ENCODE measurements at places on chromosomes 13 and 19.

DNA sequence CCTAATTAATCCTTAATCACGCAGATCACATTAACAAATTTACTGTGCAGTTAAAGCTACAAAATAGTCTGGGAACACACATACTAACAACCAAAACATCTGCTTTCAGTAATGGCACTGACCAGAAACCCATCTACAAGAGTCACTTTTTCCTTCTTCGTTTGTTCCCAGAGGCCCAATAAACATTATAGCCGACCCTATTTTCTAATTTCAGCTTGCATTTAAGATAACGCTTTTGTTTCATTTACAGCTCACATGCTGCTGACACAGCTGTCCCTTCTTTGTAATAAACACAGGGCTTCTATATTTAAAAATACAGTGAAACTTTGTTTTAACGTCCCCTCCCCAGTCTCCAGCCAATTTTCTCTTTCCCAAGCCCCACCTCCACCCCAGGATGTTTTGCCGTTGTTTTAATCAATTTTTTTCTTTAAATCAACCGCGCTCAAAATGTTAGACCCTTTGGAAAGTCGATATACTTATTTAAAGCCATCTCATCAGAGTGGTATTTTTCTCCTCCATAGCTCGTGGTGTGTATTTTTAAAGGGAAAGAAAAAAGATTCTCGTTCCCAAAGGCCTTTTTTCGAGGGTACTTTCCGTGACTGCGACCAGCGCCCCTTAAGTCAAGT, 1.7 kb upstream of the WBP4 start:
- DNase-seq = no peak

GRCh38 chr19:30076751-30077670, 135.0 kb downstream of the URI1 start:
- no peak for DNase-seq

- DNase-seq = no peak
Measured at GRCh38 chr19:42313840-42314755, 989 bp downstream of the TMEM145 start.

- no peak for DNase-seq
Measured at GRCh38 chr13:41621716-41622431, 164.5 kb downstream of the RGCC start.

DNA sequence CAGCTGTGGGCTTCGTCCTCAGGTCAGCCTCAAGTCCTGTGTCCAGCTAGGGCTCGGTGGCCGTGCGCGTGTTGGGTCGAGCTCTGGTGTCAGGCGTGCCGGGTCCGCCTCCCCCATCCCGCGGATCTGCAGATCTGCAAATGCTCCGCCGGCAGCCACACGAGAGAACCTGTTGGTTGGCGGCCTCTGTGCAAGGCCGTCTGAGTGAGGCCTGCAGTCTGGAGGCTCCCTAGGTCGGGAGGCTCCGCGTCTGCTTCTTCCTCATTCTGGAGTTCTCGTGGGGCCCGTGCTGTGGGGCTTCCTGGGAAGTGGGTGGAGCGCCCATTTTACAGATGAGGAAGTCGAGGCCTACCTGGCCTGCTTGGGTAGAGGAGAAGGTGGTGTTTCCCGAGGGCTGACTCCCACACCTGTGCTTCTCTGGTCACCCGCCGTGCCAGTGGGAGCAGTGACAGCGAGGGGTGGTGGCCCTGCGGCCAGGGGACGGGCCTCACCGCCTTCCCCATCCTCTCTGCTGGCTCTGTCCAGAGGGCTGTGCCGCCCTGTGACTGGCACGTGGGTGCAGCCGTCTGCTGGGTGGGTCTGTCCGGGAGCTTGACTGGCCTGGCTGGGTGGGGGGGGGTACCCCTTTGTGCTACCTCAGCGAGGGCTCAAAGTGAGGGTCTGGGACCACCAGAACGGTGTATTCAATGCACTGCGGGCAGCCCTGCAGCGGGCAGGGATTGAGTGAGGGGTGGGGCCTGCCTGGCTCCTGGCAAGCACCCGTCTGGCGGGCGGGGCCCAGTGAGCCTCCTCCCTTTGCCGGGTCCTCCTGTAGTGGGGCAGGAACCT, 3.3 kb downstream of the CSNK1G2 start:
- no peak for DNase-seq

DNA sequence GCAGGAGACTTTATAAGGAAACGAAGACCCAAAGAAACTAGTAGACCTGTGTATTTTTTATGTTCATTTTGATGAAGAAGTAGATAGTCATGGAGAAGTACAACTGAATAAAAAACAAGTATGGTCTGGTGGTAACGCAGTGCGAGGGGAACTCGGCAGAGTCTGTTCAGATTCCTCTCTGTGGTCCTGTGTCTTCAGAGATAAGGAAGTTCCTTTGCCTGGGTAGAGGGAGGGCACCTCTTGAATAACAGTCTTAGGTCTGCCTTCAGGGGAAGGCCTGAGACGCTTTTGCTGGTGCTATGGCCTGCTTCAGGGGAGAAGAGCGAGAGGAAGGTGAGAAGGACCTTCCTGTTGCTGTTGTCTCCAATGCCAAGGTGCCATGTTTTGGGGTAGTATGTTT, 25.9 kb upstream of the SLC46A3 start:
- DNase-seq = no peak

- no peak for DNase-seq
Measured at GRCh38 chr13:98327371-98328270, 150.6 kb upstream of the RNF113B start.

DNA sequence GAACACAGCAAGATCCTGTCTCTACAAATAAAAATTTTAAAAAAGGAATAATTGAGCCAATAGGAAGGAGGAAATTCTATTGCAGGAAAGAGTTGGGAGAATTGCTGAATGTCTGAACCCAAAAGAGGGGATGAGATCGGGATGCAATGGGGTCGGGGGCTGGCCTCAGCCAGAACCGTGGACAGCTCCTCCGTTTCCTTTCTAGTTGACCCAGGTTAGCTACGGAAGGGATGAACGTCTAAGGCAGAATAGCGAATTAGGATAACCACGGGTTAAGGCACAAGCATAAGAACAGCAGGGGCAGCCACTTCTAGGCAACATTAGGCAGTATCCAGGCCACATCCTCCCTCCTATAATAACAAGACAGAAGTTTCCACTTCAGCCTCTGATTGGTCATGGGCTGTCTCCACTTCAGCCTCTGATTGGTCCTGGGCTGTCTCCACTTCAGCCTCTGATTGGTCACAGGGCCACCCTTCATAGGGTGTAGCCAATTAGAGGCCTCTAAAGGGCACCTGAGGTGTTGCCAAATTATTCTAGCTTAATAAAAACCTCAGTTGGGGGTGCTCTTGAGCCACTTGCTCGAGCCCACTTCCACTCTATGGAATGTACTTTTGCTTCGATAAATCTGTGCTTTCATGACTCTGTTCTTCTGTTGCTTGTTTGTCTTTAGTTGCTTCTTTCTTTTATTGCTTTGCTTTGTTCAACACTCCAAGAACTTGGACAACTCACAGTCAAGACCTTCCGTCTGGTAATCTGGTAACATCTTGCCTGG, 24.9 kb upstream of the TPM4 start:
- DNase-seq = no peak
